ENCODE measurements at places on chromosomes 4 and X. TPM values are rescaled to one million over a fixed set of nuclear protein-coding genes. Genes with fewer than 3 reads are reported as not detected.

DNA sequence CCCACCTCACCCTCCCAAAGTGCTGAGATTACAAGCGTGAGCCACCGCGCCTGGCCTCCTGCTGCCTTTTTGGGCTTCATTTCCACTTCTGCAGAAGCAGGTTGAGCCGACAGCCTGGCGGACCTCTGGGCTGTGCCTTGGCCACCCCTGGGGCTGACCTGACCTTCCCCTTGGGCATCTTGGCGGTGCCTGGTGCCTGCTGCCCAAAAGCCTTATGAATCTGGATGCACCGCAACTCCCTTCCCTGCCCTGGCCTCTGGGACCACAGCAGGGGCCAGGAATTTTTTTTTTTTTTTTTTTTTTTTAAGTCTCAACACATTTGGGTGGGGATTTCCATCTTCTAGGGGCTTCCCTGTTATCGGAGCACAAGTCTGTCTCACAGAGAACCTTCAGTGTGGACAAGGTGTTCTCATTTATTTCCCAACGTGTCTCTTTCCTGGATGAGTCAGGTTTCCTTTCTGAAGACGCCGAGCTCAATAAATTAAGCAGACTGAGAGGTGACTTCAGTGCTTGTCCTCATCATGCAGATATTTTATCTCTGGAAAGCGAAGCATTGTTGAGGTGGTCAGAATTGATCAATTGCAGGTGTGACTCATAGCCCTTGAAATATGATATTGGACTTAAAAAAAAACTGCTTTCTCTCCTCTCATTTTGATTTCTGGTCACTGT, 79.7 kb downstream of the SHROOM2 start:
- no peak for DNase-seq

DNA sequence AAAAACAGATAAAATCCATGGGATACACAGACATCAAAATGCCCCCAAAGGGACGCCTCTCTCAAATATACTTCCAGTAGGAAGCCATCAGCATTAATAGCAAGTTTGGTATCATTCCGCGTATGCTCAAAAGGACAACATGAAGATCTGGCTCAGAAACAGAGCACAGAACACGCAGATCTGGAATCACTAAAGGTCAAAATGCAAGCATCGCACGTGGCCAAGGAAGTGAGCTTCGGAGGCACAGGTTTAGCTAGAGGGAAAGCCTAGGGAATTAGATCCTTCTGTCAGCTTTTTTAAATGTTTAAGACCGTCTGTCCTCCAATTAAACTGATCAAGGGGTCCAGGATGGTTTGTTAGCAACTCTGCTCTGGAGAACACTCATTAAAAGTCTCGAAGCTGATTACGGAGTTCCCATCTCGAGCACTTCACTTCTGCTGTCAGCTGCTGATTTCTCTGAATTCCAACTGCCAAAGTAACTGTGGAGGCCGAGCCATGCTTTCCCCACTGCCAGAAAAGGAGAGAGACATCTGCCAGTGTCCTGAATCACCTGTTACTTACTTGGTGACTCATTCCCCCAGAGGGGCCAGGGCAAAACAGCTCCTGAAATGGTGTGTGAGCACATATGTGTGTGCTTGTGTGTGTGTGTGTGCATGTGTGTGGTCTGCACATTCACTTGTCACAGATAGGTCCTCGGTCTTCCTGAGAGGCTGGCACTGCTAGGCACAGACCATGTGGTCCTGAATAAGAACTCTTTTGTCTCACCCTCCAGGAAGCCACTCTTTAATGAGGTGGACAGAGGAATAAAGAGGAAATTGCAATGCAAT, 177.7 kb upstream of the PPARGC1A start:
- DNase-seq = no peak

The P2RY4 gene
- total RNA-seq = 0.69 TPM

The HSFX1 gene
- 0.79 TPM for total RNA-seq

All from skin of body (tissue), 3 donors.